ENCODE measurements at places on chromosomes 16 and 17.

- no peak for DNase-seq
Measured at GRCh38 chr16:56792967-56793366, 63.0 kb downstream of the NUP93 start.

DNA sequence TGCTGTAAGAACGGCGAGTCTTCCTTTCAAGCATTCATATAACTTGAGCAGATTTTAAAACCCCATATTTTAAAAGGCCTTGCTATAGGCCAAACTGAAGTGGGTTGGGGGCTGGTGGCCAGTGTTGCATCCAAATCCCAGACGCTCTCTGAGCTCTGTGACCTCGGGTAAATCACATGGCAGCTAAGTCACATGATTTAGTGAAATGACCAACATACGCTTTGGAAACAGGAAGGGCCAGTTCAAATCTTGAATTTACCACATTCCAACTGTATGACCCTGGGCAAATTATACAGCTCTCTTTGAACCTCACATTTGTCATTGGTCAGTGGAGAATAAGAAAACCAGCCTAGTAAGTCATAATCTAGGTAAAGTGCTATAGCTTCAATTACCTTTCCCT lies 519.3 kb downstream of the HAPSTR1 start:
- no peak for DNase-seq

DNA sequence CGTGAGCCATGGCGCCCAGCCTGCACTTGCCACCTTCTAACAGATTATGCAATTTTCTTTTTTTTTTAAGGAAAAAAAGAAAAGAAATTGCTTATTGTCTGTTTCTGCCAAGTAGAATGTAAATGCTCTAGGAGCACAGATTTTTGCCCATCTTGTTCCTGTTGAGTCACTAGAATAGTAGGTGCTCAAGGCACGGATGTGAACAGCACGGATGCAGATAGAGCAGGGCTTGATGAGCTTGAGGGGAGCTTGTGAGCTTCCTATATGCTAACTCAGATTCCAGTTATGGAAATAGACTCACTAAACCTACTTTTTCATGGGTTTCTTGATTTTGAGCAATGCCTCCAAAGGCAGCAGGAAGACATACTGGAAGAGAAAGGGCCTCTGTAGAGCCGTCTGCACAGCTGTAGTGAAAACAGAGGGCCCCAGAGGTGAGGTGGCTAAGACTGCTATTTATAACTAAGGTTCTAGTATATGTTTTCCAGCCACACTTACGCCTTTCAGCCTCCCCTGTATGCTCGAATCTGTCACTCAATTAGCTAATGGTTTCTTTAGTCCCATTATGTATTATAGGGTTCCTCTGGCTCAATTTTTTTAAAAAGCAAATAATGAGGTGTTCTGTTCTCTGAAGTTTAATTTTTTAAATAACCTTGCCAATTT lies 72.8 kb downstream of the WWP2 start:
- no peak for DNase-seq

DNA sequence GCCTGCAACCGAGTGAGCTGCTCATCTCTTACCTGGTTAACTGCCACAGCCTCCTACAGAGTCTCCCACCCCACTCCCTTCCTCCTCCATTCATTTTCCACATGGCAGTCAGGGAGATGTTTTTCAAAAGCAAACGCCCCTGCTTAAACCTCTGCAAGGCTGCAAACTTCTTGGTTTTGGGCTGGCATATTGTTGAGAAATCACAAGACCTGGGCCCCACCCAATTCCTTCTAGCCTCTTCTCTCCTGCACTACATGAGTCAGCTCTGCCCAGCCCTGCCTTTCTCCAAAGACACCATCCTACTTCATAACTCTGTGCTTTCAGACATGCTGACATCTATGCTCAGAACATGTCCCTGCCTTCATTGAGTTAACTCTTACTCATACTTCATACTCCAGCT lies 136.1 kb downstream of the SPACA3 start:
- no peak for DNase-seq

- DNase-seq, result peak; percentile 66
Measured at GRCh38 chr17:79047923-79048825, 24.2 kb downstream of the C1QTNF1 start.

- no peak for DNase-seq
Measured at GRCh38 chr16:50072730-50073129, 7.0 kb downstream of the HEATR3 start.

GRCh38 chr17:11917415-11917814 lies 79.9 kb downstream of the ZNF18 start:
- DNase-seq, result no peak

- peak; percentile 36 for DNase-seq
Measured at GRCh38 chr17:58303971-58304749, 23.4 kb upstream of the MPO start.

DNA sequence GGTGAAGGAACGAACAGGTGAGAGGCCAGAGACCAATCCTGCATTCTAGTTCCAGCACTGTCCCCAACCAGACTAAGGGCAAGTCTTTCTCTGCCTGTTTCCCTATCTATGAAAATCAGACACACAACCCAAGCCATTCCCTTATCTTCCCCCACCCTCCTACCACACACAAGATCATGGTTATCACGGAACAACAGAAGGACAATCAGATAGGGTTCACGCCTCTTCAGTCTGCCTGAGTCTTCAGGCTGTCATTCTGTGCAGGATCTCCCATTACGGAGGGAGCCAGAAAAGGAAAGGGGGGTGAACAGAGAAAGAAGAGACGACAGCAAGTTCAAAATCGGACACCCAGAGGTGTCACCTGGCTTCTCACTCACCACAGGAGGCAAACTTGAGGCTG lies 11.1 kb downstream of the TLE7 start:
- DNase-seq, result no peak

DNA sequence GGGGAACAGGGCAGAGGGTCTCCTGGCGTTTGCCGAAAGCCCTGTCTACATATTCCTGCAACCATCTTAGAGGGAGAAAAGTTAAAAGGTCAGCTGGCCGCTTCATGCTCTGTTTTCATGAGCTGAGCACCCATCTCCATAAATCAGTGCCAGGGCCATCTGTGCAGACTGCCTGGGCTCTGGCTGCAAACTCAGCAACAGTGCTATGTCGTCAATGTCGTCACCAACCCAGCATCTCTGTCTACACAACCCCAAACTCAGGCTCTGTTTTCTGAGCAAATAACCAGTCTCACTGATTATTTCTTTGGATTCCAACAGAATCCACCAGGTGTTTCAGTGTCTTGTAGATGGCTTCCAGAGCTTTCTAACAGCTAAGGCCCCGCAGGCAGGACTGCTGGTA lies 65.0 kb downstream of the HS3ST2 start:
- DNase-seq, result no peak

GRCh38 chr16:13101828-13102227 lies 200.4 kb downstream of the SHISA9 start:
- no peak for DNase-seq

DNA sequence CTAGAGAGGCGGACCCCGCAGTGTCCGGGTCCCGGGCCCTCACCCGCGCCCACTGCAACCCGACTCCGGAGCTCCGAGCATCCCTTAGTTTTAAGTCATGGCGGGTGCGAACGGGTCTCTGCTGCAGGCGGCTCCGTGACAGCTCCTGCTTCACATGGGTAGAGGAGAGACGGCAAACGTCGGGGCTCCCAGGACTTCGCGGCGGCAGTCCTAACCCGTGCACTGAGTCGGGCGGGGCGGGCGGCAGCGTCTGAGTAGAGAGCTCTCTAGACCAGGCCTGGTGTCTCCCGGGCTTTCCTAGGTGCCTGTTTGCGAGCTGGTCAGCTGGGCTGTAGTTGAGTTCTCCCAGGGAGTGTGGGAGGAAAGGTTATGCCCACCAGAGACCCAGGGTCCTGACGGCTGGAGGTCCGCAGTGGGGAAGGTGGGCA lies 345 bp downstream of the TSC2 start:
- DNase-seq, result no peak

GRCh38 chr17:34370997-34371395 lies 8.0 kb upstream of the CCL1 start:
- no peak for DNase-seq

DNA sequence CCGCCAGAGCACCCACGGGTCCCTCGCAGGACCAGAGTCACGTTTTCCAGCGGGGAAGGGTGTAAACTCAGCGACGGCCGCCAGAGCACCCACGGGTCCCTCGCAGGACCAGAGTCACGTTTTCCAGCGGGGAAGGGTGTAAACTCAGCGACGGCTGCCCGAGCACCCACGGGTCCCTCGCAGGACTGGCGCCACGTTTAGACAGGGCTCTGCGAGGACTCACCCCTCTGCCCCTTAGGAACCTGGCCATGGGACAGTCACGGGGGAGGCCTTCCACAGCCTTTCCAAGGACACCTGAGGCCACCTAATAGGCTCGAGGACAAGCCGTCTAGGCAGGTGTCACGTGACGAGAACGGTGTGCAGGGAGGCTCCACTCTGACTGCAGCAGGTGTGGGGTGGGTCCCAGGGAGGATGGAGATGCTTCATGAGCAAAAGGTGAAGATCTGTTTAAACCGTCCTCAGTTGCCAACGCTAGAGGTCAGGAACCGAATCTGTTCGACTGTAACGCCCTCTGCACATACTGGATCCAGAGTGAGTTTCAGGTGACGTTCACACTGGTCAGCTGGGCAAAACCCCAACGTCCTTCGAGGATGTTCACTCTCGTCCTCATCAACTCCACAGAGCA lies 48.0 kb upstream of the METRNL start:
- no peak for DNase-seq

- DNase-seq, result no peak
Measured at GRCh38 chr17:76356803-76357456, 3.2 kb upstream of the PRPSAP1 start.

- DNase-seq, result peak; percentile 100
Measured at GRCh38 chr17:8630802-8631553, 453 bp upstream of the MYH10 start.

- no peak for DNase-seq
Measured at GRCh38 chr16:83494459-83494858, 313.3 kb upstream of the HSBP1 start.

- DNase-seq, result no peak
Measured at GRCh38 chr16:3519581-3519980, 18.8 kb downstream of the CLUAP1 start.

DNA sequence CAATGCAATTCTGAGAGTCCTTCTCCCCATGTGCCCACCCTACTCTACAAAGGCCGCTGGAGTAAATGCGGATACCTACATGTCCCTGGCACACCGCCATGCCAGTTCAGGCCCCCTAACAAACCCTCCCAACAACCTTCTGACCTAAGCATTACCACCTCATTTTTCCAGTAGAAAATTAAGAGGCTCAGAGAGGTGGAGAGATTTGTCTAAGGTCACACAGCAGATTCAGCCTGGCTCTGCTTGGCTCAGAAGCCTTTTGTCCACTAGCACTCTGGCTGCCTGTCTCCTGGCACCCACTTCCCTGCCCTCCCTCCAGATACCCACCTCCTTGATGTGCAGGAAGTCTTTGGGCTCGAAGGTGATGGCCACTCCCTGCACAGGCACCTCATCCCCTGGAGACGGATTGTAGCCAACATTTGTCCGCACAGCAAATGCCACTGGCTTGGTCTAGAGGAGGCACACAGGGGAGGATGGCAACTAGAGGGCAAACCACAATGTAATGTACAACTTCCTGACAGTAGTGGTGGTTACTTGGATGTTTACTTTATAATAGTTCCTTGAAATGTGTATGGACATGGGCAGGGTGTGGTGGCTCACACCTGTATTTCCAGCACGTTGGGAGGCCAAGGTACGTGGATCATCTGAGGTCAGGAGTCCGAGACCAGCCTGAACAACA lies 10.2 kb downstream of the CACNB1 start:
- DNase-seq, result no peak

DNA sequence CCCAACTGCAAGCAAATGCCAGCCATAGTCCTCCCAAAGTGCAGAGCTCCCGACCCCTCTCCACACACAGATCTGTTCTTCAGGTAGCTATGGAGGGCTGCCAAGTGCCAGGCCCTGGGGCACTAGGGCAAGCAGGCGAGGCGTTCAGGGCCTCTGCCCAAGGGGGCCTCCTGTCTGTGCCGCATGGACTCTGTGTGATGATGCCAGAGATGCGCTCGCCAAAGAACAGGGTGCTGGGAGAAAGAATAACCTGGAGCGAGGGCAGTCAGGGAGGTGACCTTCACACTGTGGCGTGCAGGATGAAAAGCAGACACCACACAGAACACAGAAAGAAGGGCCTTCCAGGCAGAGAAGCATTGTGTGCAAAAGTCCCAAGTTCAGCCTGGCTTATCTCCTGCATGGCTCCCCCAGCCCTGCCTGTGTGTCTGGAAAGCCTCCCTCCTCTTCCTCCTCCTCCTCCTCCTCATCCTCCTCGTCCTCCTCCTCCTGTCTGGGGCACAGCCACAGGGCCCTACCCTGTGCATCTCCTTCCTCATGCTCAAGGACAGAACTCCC lies 44.2 kb downstream of the PEMT start:
- DNase-seq, result no peak

DNA sequence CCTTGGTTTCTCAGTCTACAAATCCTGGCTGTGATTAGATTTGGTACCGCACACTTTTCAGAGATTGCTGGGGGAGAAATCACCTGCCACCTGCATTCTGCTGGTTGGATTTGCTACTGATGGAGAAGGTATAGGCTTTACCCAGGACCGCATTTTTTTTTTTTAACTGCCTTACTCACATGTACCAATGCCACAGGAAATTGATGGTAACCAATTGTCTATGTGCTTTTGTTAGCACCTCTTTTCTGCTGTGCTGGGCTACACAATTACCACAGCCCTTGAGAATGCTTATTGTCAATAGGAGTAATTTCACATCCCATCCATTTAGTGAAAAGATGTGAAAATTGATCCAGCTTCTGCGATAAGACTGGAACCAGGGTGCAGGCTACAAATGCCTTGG lies 74.4 kb upstream of the TANC2 start:
- DNase-seq, result no peak

DNA sequence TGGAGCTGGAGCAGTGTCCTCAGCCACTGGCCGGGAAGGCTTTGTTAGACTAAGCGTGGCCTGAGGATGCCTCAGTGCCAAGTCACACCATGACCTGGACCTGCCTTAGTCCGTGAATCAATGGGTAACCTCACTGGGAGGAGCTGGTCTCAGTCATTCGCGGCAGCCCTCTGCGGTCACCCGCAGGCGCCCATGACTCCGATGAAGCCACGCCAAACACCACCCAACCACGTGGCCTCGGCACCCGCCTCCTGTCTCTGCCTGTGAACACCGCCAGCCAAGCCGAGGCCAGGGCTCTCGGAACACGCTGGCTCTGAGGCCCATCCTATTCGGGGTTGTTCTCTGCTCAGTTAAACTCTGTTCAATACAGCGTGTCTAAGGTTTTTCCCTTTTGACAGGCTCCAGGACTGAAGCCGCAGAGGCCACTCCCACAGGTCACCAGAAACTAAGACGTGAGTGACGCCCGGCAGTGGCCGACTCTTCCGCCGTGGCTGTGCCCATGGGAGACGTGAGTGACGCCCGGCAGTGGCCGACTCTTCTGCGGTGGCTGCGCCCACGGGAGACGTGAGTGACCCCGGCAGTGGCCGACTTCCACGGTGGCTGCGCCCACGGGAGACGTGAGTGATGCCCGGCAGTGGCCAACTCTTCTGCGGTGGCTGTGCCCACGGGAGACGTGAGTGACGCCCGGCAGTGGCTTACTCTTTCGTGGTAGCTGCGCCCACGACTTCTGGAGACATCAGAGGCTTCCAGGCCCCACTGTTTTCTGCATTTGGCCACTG lies 16.8 kb upstream of the PABPN1L start:
- DNase-seq, result no peak

GRCh38 chr17:40564883-40565768 lies at the start of gene CCR7:
Gene CCR7 (minus strand): TSS chr17:40565472. CDS start chr17:40565409, 63 bp downstream.
- no peak for DNase-seq

GRCh38 chr16:79171504-79171903 lies 429.0 kb downstream of the MAF start:
- DNase-seq, result no peak

All from fibroblast of skin of back (primary cell).